ENCODE measurements at places on chromosomes 3 and 15.

DNA sequence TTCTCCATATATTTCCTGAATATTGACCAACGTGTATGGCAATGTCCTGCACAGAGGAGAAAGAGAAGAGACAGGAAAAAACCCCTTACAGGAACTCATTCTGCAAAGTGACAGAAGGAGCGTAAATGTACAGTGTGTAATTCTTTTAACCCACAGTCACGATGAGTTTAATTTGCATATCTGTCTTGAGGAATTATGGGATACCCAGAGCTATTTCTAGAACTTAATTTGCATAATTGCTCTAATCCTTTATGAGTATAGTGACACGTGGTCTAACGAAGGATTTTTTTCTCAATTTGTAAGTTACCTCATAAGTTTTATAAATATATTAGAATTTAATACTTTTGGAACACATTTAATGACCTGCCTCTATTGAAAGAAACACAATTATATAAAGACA lies 9.8 kb downstream of the GPR27 start:
- DNase-seq, result no peak

GRCh38 chr3:72848703-72849081 lies 447 bp upstream of the SHQ1 start:
- DNase-seq, result peak; percentile 8

- DNase-seq, result no peak
Measured at GRCh38 chr15:68431037-68431791, 749 bp downstream of the ITGA11 start.

- peak; percentile 12 for DNase-seq
Measured at GRCh38 chr3:40179016-40179415, 130.5 kb upstream of the EIF1B start.

GRCh38 chr15:77568014-77568972 lies 64.4 kb downstream of the LINGO1 start:
- no peak for DNase-seq

DNA sequence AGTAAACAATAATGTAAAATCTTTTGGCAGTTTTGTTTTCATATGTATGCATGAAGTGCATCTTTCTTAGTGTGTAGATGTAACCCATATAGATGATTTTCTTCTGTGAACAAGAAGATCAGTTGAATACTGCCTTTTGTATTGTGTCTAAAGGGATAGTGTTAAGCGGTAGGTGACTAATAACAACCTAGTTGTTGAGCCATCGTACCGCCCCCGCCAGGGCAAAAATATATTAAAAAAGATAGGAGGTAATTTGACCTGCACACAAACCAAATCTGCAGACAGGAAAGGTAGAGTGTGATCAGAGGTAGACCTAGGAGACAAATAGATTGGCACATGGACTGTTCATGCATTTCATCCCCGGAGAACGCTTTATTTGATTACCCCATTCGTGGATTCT lies 3.3 kb upstream of the GMNC start:
- no peak for DNase-seq

- no peak for DNase-seq
Measured at GRCh38 chr15:72113347-72114031, 4.5 kb downstream of the MYO9A start.

DNA sequence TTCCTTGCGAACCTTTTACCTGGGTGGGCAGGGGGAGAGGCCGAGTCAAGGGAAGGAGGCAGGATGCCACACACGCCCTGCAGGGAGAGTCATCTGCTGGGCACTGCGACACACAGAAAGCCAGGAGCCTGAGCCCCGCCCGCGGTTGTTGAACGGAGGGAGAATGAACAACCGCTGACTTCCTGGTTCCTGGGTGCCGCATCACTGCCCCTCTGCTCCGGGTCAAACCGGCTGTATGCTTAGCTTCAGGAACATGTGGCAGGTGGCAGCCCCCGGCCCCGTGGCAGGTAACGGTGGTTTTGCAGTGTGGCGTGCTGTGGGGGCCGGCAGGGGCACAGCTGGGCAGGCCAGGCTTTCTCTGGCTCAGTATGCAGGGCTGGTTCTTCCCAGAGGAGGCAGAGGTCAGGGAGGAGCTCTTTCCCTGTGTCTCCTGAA lies 33.4 kb downstream of the APBA2 start:
- DNase-seq, result no peak
